Stimulated activated CD4-positive, alpha-beta T cell treated with anti-CD3 and anti-CD28 coated beads, Interleukin-4, amount 100 ng/mL, for 48 hours (primary cell): ENCODE measurements at places on chromosomes 2 and 18.

- no peak for DNase-seq
Observed at GRCh38 chr18:34695310-34695709, 14.8 kb upstream of the DTNA start.

DNA sequence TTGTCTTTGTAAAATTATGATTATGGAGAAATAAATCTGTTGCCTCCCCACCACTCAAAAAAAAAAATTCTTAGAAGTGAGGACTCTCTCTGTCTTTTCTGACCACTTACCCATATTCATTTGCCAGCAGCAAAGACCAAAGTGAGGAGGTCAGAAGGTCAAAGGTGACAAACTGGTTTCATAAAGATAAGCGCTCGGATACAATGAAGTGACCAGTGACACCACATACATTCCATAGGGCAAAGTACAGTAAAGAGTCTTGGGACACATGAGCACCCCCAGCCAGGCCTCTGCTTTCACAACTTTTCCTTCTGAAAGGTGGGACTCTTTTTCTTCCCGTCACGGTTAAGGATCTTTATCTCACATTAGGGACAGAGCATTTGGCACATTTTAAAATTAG lies 75.9 kb upstream of the TCF4 start:
- DNase-seq: no peak

DNA sequence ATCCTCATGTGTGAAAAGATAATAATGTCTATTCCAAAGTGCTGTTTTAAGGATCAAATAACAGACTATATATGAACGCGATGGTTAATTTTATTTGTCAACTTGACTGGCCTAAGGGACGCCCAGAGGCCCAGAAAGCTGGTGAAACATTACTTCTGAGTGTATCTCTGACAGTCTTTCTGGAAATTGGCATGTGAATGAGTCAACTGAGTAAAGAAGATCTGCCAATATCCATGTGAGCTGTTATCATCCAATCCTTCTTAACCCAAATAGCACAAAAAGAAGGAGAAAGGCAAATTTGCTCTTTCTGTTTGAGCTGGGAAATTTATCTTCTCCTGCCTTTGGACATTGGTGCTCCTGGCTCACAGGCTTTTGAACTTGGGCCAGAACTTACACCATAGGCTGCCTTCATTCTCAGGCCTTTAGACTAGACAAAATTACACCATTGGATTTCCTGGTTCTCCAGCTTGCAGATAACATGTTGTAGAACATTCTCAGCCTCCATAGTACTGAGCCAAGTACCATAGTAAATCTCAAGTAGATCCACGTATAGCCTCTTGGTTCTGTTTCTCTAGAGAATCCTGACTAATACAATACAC lies 114.7 kb upstream of the DOCK10 start:
- no peak for DNase-seq

- no peak for DNase-seq
Observed at GRCh38 chr2:101147971-101148370, 3.2 kb downstream of the TBC1D8 start.

GRCh38 chr2:157901325-157901724 lies 25.2 kb upstream of the ACVR1 start:
- no peak for DNase-seq

- no peak for DNase-seq
Observed at GRCh38 chr18:68714366-68714711, 569 bp downstream of the TMX3 start.

- DNase-seq: no peak
Observed at GRCh38 chr2:236036045-236036444, 132.1 kb downstream of the GBX2 start.

DNA sequence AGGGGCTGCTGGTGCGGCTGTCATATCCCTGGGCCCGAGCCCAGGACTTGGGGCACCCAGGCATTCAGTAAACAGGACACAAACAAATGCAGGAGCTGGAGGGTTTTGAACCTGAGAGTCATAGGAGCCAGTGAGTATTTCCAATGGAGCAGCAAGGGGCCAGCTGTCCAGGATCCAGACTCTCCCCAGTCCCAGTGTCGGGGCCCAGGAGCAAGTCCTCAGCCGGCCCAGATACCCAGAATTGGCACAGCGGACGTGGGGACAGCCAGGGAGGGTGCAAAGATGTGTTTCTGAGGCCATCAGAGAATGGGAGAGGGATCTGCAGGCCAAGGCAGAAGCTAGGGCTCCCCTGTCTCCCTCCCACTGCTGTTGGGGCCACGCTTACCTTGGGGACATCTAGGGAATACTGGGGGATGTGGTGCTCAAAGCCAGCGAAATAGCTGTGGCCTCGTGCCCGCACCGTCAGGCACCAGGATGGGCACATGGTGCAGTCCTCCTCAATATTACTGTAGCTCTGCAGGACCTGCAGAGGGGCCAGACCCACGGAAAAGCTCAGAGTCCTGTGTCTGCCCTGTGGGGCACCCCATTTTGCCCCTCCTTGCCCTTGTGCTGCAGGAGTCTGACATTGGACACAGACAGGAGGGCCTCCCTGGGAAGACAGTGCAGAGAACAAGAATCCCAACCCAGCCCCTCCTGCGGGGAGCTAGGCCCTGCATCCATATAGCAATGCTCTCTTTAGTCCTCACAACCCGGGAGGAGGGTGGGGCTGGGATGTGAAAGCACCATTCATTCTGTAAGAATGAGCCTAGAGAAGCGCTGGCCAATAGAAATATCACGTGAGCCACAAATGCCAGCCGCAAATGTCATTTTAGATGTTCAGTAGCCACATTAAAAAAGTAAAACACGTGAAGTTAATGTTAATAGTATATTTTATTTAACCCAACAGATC lies 15.4 kb downstream of the CFAP65 start:
- no peak for DNase-seq

GRCh38 chr18:13660510-13660909 lies 65.8 kb downstream of the FAM210A start:
- DNase-seq: no peak

DNA sequence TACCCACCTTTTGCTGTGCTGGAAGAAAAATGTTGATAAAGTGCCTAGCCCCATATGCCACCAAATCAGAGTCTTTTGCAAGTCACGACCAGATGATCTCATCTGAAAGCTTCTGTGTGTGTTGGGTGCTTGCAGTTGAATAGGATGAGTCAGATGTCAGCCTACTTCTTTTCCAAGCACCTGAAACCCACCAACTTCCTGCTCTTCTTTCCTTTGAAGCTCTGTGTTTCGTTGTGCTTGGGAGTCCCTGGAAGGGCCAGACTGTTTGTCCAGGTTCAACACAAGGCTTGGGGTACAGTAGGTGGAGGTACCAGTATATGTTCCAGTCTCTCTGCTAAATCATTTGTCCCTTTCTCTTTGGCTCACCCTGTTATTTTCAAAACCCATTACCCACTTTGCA lies 36.8 kb upstream of the LCLAT1 start:
- no peak for DNase-seq

DNA sequence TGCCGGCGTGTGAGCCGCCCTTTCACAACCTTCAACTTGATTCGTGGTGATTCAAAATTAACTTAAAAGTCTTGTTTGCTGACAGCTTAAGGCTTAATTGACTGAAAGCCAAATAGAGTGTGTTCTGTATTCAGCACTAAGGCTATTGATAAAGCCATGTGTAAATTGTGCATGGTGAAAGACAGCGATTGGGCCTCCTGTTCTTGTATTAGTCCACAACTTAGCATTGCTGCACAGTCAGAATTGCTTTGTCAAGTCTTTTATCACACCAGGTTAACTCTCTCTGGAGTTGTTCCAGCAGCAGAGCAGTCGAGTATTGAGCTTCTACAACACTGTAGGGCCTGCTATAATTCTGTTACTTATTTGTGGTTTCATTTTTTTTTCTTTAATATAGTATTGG lies 210.1 kb downstream of the WDR7 start:
- no peak for DNase-seq
